M059J (cell line): ENCODE measurements at places on chromosomes 16 and 17.

DNA sequence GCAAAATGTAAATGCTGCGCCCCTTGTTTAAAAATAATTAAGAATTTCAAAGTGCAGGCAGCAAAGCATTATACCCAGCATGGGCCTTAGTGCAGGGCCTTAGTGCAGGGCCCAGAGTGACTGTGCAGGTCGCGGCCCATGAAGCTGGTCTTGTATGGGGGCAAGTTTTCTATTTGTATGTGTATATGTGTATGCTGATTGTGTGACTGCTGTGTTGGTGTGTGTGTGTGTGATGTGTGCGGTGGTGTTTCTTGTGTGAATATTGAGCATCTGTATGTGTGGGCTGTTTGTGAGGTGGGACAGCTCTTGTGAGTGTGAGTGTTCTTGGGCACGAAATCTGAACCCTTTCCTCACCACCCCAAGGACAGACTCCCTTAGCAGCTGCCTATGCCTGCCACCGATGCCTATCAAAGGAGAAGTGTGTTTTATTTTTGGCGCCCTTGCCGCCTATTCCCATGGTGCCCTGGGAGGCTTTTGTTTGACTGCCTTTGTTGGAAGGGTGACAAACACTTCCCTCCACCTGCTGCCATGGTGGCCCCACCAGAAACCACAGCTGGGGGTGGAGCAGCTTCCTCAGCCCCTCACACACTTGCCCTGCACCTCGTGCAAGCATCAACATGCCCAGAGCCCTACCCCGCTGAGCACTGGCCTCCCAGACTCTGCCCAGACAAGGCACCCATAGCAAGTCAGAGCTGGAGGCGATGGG is 18.0 kb downstream of the CCR7 start:
- DNase-seq: no peak

- DNase-seq: no peak
These were observed 20.4 kb downstream of the ACTG1 start for GRCh38 chr17:81492202-81492601.

- DNase-seq: no peak
These were observed 115.2 kb downstream of the PITPNC1 start for GRCh38 chr17:67492251-67492740.

DNA sequence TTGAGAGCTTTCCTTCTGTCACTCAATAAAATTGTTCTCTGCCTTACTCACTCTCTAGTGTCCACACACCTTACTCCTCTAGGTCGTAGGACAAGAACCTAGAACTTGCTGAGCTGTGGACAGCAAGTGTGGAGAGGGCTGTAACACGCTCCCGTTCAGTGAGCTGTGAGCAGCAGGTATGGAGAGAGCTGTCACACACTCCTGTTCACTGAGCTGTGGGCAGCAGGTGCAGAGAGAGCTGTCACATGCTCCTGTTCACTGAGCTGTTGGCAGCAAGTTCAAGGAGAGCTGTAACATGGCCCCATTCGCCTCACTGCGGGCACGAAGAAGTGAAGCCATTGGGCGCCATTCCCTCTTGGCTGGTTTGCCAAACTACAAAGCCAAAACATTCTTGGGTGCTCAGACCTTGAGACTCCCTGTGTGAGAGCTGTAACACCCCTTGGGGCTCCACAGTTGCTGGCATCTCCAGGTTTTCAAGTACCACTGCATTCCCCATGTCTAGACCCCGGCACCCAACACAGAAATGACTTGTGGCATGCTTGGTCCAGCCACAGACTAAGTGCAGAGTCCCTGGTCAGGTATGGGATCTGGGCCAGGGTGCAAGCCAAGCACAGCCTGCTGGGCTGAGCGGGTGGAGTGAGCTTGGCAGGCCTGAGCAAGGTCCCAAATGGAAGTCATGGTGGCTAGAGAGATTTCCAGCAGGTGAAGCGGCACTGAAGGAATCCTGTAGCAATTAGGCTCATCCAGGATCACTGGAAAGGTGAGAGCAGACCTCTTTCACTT is 608.0 kb upstream of the CDH8 start:
- DNase-seq: no peak

DNA sequence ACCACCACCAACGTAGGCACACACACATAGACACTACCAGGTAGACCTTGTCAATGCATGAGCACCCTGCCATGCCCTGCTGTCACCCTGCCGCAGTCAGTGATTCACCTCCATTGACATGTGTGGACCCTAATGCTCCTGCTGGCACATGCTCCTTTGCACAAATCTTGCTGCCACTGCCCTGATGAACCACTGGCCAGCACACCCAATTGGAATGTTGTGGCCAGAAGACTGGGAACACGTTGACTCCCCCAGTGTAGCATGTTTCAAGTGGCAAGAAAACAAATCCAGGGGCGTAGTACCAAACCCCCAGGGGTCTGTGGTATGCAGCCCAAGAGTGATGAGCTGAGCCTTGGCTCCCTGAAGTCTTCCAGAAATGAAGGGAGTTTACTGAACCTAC is 486.4 kb upstream of the KIF2B start:
- peak; percentile 12 for DNase-seq

DNA sequence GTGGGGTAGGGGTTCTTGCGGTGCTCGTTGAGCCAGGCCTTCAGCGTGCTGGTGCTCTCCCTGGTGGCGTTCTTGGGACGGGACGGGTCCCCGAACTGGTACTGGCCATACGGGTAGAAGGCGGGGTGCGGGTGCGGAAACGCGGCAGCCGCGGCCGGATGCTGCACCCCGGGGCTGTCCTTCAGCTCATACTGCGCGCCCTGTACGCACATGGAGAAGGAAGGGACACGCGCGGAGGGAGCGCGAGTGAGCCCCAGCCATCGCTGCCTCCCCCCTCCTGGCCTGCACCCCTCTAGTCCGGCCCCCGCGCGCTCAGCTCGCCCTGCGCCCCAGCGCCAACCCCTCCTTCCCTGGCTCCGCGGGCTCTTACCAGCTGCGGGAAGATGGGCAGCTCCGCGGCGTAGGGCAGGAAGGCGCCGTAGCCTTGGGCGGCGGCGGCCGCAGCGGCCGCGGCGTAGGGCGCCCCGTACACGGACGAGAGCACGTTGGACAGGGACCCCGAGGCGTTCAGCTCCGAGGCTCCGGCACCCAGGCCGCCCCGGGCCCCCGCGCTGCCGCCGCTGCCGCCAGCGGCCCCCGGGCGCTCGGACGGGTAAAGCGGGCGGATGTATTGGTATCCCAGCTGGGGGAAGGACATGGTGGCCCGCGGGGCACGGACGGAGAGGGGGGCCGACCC is 1.0 kb downstream of the IRX3 start:
- peak; percentile 54 for DNase-seq

GRCh38 chr17:60577147-60577915 is 22.7 kb upstream of the PPM1D start:
- DNase-seq: peak; percentile 60

DNA sequence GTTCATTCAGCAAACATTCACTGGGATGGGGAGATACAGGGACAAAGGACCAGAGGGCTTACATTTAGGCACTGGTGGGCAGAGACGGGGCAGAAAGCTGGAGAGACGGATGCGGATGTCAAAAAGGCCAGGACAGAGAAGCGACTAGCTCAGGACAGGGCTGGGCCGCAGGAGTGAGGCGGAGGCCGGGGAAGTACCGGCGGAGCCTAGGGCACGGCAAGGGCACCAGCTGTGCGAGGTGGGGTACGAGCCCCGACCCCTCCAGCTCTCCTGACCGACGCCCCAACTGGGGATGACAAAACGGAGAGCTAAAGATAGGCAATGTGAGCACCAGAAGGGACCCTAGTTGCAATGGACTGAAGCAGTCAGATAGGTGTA is 3.9 kb upstream of the SGCA start:
- no peak for DNase-seq

- no peak for DNase-seq
These were observed 12.2 kb upstream of the SLC52A1 start for GRCh38 chr17:5047446-5047845.

- DNase-seq: no peak
These were observed 87.9 kb downstream of the C16orf78 start for GRCh38 chr16:49461517-49461951.

GRCh38 chr16:8853150-8853549 is 15.7 kb downstream of the CARHSP1 start:
- DNase-seq: no peak

DNA sequence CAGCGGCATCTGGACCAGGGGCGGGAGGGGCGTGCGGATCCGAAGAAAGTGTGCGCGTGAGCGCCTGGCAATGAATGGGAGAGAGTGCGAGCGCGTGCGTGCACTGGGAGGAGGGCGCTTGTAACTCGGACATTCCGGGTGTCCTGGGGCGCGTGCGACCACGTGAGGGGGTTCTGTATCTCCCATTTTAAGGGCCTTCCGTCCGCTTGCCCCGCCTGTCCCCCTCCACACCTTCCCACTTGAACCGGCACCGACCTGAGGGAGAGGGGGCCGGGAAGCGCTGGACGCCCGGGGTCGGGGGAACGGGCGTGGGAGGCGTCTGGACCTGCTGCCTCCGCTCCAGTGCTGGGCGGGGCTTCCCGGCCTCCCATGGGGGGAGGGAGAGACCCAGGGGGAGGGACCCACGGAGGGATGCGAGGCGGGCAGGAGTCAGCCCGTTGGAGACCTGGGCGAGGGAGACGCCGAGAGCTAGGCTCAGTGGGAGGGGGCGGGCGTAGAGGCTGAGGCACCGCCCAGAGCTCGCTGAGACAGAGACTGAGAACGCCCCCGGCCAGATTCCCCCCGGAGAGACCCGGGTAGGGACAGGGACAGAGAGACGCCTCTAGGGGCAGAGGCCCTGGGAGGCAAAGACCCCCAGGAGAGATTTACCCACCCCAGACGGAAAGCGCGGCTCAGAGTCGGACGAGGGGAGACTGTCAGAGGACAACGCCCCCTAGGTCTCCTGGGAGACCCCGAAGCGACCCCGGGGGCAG is at the start of gene KREMEN2:
Gene KREMEN2, plus strand, starts transcription at position 553 of the 752 bp plus-strand sequence. CDS start 246 bp downstream, outside the sequence.
- peak; percentile 65 for DNase-seq

GRCh38 chr17:74798239-74798707 is 22.1 kb upstream of the NAT9 start:
- peak; percentile 67 for DNase-seq

- DNase-seq: no peak
These were observed 9.5 kb downstream of the HAS3 start for GRCh38 chr16:69114976-69115355.

GRCh38 chr16:70715055-70715858 is 29.4 kb upstream of the MTSS2 start:
- DNase-seq: peak; percentile 100

DNA sequence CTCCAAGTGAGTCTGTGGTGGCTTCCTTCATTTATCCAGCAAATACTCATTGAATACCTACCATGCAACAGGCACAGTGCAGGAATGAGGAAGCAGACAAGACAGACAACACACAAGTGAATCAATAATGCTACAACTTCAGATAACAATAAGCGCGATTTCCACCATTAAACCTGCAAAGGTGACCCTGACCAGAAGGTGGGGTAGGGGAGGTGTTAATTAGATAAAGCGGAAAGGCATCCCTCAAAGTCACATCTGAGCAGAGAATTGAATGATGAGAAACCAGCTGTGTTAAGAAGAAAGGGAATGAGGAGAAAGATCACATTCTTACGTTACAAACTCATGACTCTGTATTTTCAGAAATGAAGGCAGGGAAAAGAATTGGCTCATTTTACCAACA is 26.3 kb downstream of the ZZEF1 start:
- DNase-seq: no peak

- DNase-seq: peak; percentile 12
These were observed 27.2 kb downstream of the LLGL2 start for GRCh38 chr17:75552425-75553294.
